ENCODE measurements at places on chromosomes 3 and 15. TPM values are rescaled to one million over a fixed set of nuclear protein-coding genes. Genes with fewer than 3 reads are reported as not detected.

DNA sequence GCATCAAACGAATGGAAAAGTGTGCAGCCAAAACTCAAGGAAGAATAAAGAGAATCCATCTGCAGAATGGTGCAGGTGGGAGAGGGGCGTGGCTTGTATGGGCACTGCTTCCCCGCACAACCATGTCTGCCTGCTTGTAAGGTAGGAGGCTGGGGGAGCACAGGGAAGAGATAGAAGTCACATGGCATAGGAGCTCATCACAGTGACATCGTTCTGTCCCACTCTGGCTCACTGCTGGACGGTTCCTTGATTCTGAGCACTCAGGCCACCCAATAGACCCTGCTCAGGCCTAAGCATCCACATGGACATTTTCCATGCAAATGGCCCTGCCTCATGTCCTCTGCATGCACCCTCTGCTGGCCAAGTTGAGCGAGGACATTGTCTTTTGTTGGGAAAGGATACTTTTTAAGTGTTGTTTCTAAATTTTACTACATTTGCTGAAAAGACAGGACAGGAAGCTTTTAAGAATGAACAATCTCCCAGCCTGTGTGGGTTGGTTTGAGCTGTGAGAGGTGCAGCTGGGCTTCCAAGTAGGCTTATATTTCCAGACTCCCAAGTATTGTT is 3.1 kb downstream of the MYLK start:
- H3K27ac ChIP-seq: no peak overlapping the region
- peak; percentile 19 for DNase-seq
- no peak overlapping the region for H3K4me3 ChIP-seq
- H3K27me3 ChIP-seq: peaks cover 35% of the 10 kb centered on the region
- H3K36me3 ChIP-seq: no peaks in the 10 kb centered on the region

The CFAP100 gene
- not detected for polyA plus RNA-seq

The NLGN1 gene
- 0.92 TPM for polyA plus RNA-seq

DNA sequence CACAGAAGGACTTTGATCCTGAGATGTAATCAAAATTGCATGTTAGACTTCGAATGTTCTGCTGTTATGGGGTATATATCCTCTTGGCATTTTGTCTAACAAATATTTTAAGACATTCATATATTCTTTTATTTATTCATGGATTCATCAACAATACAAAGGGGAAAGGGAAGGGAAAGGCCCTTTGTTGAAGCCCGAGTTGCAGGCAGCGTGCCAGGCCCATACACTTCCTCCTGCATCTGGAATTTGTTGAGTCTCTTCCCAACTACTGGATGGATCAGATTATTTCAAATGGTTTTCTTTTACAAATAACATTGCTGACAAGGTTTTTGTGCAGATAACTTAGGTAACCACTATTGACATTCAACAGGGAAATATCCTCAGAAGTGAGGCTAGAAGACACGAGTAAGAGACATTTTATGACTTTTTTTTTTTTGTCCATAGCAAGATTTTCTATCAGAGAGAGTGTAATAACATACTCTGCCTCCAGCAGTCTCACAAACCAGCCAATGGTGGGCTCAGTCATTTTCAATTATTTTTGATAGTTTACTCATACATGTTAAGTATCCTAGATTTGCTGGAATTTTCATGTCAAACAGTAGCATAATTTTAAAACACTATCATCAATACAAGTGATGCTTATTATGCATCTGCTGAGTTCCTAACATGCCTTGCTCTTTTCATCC is 94.3 kb downstream of the RPL39L start:
- no peaks in the 10 kb centered on the region for H3K36me3 ChIP-seq
- H3K4me1 ChIP-seq: no peaks in the 10 kb centered on the region
- no peak for DNase-seq
- peak overlapping the region; percentile 50 for H3K27ac ChIP-seq
- H3K4me3 ChIP-seq: no peak overlapping the region
- H3K27me3 ChIP-seq: no peaks in the 10 kb centered on the region

GRCh38 chr3:184496933-184497332 is 64.7 kb upstream of the EPHB3 start:
- H3K27me3 ChIP-seq: no peaks in the 10 kb centered on the region
- H3K4me1 ChIP-seq: no peaks in the 10 kb centered on the region
- H3K4me3 ChIP-seq: no peak overlapping the region
- no peaks in the 10 kb centered on the region for H3K36me3 ChIP-seq

DNA sequence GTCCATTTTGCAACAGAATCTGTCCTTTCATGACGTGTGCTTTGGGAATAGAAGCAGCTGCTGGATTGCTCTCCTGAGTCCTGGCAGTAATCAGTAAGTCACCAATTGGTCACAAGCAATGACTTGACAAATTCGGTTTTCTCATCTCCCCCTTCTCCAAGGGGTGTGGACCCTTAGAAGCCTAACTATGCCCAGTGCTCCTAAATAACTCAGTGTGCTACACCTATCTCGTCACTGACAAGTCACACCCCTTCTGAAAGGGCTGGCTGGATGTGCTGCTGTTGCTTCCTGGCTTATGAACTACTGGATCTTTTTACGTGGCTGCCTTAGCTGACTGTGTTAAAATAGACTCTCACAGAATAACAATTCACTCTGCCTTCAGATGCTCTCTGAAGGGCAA is 1351.5 kb downstream of the ZPLD1 start:
- DNase-seq: no peak
- no peak overlapping the region for H3K4me3 ChIP-seq
- H3K36me3 ChIP-seq: no peaks in the 10 kb centered on the region
- no peaks in the 10 kb centered on the region for H3K27me3 ChIP-seq
- no peaks in the 10 kb centered on the region for H3K4me1 ChIP-seq

GRCh38 chr3:62592408-62592807 is 219.1 kb upstream of the FEZF2 start:
- H3K36me3 ChIP-seq: no peaks in the 10 kb centered on the region
- H3K27me3 ChIP-seq: no peaks in the 10 kb centered on the region
- no peak overlapping the region for H3K4me3 ChIP-seq
- DNase-seq: no peak

- H3K4me1 ChIP-seq: peaks cover under 1% of the 10 kb centered on the region
- H3K36me3 ChIP-seq: no peaks in the 10 kb centered on the region
- no peak overlapping the region for H3K4me3 ChIP-seq
- no peak overlapping the region for H3K27ac ChIP-seq
- peak; percentile 30 for DNase-seq
These were observed 4.6 kb downstream of the ERICH6 start for GRCh38 chr3:150699068-150699639.
